ENCODE measurements at places on chromosomes 12 and 14.
A peak's percentile ranks its signal among the peaks of the same experiment; 100 is the strongest.

DNA sequence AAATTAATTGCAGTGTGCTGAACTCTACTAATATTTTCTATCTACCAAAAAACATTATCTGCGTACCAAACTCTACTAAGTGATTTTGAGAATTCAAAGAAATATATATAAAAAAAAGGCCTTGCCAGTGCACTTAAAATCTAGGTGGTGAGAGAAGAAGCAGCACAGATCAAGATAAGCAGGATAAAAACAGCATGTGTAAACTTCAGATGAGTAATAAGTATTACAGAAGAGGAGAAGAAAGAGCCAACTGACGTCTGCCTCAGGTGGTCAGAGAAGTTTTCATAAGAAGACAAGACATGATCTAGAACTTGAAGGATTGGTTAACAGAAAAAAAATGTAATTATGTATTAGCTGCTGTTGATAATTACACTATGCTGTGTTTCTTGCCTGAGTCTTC lies 166.4 kb downstream of the DUSP6 start:
- DNase-seq = no peak

DNA sequence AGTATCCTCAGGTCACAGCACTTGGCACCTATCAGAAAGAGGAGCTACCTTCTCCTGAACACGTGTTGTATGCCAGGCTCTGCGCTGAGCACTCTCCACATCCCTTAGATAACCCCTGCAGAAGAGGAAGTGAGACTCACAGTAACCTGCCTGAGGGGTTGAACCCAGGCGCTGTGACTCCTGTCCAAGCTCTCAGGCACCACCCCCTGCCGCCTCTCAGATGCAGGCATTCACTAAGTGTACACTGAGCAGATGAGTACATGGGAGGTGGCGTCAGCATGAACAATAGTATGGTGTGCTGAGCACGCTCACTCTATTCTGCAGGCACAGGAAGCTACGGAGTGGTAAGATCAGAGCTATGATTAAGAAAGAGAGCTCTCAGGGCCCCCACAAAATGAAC lies 21.0 kb upstream of the RIC8B start:
- no peak for DNase-seq

- DNase-seq = no peak
Measured at GRCh38 chr14:72178517-72178916, 246.3 kb downstream of the RGS6 start.

DNA sequence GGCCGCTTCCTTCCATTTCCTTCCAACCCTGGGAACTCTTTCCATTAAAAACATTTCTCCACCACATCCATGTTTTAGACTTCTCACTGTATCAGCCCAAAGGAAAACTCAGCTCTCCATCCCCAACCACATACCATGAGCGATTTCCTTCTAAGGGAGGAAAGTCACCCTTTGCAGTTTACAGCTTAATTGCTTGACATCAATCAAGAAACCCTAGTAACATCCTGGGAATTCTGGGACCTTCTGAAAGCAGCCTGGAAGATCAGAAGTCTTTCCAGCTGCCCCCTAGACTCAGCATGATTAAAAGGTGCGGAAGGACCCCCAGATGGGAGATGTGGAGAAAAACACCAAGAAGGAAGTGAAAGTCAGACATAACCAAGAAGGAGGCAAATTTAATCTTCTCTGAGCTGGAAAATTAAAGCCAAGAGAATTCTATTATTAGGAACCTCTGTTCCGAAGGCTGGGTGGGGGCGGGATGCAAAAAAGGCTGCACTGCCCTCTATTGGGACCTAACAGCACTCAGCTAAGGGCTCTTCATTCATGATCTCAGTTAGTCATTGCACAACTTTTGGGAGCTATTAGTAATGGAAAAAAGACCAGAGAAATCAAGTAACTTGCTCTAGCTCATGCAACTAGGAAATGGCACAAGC lies 73.3 kb upstream of the PLXNC1 start:
- peak; percentile 93 for DNase-seq

GRCh38 chr12:60169904-60170303 lies 574.1 kb downstream of the SLC16A7 start:
- peak; percentile 15 for DNase-seq

DNA sequence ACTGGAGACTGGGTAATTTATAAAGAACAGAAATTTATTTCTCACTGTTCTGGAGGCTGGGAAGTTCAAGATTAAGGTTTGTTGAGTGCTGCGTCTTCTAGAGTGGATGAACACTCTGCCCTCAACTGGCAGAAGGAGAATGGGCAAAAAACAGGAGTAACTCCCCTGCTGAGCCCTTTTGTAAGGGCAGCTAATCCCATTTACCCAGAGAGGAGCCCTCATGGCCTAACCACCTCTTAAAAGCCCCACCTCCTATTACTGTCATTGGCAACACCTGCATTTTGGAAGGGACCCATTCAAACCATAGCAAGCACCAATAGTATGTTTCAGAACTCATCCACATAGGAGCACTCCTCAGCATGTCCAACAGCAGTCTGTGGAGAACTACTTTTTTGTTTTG lies 47.4 kb downstream of the BORCS5 start:
- DNase-seq = no peak

GRCh38 chr14:54766276-54767138 lies 136.1 kb downstream of the GCH1 start:
- DNase-seq = no peak

DNA sequence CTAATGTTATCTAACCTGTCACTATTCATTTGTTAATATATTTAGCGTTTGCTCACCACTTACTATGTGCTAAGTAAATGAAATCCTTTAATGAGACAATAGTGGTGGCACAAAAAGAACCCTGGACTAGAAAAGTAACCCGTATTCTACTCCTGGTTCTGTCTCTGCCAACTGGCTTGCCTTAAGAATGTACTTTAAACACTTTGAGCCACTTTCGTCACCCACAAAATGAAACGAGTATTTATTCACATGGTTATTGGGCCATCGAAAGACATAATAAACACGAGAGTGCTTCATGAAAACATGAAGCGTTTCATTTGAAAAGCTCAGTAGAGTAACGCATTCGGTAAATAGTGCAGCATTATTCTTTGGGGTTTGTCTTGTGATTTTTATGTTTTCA lies 254.7 kb downstream of the EGLN3 start:
- DNase-seq = no peak

GRCh38 chr14:81710232-81710845 lies 176.7 kb upstream of the SEL1L start:
- DNase-seq = peak; percentile 11

DNA sequence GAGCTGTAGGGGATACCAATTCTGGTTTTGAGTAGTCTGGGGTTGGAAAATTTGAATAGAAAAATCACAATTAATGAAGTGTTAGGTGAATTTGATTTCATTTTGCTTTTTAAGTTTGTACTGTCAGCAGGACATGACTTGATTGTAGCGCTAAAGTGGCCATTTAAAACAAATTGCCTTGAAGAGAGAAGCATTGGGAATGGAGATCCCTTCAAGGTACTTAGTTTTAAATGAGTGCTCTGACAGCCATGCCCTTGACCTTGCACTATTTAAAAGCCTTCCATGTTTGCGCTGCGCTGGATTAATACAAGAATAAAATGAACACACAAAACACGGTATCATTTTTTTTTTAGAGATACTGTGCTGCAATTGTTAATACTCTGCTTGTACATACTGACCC lies 345.9 kb downstream of the NAV3 start:
- DNase-seq = no peak

GRCh38 chr12:122980183-122981035 lies at the start of gene ARL6IP4:
Gene ARL6IP4 (plus strand): TSS chr12:122980681. CDS start chr12:122981140, 459 bp downstream.
- peak; percentile 64 for DNase-seq

DNA sequence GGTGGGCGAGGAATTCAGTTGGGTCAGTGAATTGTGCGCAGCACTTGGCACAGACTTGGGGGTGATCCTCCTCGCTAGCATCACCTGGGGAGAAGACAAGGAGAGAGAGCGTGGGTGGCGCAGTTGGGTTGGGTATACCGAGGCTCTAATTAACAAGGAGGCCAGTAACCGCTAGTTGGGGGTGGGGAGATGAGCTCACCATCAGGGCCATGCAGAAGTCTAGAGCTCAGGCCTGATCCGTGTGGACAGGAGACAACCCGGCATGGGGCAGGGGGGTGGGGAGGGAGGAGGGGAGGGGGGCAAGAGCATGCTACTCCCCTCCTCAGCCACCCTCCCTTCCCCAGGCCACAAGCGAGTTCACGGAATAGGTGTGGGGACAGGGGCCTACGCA lies 580 bp downstream of the SALL2 start:
- peak; percentile 42 for DNase-seq

- no peak for DNase-seq
Measured at GRCh38 chr14:49569281-49569680, 16.9 kb downstream of the RPS29 start.

DNA sequence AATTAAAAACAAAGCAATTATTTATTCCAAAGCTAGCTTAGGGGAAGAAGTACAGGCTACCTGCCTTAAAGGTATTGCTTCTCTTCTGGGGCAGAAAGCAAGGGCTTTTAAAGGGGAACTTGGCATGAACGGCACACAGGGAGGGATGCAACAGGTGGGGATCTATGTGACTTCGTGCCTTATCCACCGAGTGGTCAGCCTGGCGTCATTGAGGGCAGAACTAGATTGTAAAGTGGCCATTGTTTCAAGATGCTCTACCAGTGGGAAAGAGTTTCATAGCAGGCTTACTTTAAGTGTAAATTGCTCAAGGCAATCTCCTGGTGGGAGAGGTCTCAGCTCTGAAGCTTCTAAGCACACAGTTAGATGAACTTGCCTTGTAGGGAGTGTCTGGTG lies 360.4 kb downstream of the ATP23 start:
- no peak for DNase-seq

All from fibroblast of lung (primary cell).